ENCODE measurements at places on chromosomes 16 and 17.

- peak; percentile 9 for DNase-seq
These were observed 56.0 kb downstream of the TNFRSF13B start for GRCh38 chr17:16915752-16916556.

DNA sequence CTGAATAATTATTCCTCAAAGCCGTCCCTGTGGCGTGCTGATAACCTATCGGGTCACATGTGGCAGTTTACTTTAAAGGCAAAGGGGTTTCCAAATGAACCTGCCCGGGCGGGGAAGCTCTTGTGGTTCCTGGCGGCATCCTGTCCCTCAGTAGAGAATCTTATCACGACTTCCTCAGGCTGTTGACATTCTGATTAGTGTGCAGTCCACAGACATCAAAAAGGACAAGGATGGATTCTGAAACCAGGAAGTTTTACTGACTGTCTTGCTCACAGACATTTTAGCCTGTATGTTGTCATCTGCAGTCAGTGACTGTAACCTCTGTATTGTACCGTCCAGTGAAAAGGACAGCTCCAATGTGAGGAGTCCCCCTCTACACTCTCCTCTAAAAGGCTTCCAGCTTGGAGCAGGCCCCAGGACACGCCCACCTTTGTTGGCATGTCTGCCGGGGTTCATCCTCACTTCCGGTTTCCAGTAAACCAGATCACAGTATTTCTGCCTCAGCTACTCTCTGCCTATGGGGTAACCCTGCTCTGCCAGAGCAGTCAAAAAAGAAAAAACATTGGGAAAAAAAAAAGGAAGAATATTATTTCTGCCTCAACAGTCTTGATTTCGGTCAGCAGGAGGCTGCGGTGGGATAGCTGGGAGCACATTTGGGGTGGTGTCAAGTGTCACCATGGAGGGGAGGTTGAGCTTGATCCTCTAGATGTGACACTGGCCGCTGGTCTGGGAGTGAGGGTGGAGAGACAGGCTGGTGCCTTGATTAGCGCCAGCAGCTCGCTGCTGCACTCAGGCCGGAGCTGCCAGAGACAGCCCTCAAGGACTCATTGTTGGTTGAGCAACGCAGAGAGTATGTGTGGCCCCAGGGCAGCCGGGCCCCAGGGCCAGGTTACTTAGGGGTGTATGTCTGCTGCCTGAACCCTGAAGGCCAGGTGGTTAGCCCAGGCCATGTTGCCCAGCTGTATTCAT is 89.0 kb upstream of the DNAH17 start:
- DNase-seq: no peak

DNA sequence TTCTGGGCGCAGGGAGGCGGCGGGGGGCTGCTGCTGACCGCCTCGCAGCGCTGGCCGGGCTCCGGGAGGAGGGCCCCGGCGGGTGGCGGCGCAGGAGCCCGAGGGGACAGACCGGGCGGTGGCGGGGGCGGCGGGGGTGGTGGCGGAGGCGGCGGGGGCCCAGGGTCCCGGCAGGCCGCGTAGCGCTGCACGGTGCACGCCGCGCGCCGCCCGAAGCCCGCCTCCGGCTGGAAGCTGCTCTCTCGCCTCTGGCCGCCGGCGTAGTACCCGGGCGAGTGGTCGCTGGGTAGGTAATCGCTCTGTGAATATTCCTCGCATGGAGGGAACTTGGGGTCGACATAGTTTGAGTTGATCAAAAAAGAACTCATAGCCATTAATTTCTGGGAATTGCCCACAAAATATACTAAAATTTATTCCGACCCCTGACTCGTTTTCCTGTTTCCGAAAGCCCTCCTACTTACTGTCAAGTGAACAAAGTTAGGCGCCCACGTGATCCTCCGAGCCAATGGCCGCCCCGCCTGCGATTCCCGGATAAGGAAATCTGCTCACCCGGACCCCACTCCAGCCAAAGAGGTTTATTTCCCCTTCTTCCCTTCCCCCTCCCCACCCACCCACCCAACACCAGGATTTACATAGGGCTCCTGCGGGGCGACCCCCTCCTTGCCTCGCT is at the start of gene HOXB4:
TSS of gene HOXB4 (minus strand) at position 405 of the 670 bp plus-strand sequence. CDS start at position 374, 31 bp downstream.
- peak; percentile 51 for DNase-seq

- no peak for DNase-seq
These were observed 51.3 kb upstream of the FBXO47 start for GRCh38 chr17:39018267-39019134.

- no peak for DNase-seq
These were observed 804 bp downstream of the BORCS6 start for GRCh38 chr17:8189041-8189710.

DNA sequence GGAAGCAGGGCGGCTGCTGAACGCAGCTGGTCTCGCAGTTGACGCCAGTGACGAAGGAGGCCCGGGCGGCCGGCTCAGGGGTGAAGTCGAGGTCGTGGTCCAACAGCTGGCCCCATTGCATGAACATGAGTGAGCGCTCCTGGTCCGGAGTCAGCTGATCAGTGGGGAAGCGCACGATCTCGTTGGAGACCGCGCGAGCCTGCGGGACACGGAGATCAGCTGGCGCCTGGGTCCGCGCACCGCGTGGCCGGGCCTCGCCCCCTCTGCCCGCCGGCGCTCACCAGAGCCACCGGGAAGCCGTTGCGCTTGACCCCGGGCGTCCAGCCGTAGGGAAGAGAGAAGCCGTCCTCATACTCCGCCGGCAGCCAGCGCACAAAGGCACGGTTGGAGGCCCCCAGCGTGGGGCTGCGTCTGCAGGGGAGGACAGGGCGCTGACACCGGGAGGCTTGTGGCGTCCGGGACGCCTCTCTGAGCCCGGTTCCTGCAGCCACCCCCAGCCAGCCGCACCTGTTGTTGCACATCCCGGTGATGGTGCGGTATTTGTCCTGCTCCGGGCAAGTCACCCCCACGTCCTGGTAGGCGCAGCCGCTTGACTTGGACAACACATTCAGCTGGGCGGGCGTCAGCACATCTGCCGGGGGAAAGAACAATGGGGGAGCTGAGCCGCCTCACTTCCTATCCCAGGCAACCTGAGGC is 1.6 kb downstream of the MPO start:
- no peak for DNase-seq

- DNase-seq: no peak
These were observed 6.4 kb downstream of the FCSK start for GRCh38 chr16:70460737-70461261.
